Vein endothelial cell (primary cell): ENCODE measurements at places on chromosomes 12 and 14. TPM values are rescaled to one million over a fixed set of nuclear protein-coding genes. Genes with fewer than 3 reads are reported as not detected.

FAM90A1 gene
- total RNA-seq, result not detected in 2 replicates

RALGAPA1 gene
- total RNA-seq, result 29.8 and 31.7 TPM in 2 replicates

IAPP gene
- total RNA-seq, result not detected in 2 replicates

PSEN1 gene
- total RNA-seq, result 45.7 and 49.0 TPM in 2 replicates

APOLD1 gene
- total RNA-seq, result 31.8 and 46.7 TPM in 2 replicates

MUCL1 gene
- not detected in 2 replicates for total RNA-seq

FAM186B gene
- total RNA-seq, result 0.48 and 0.65 TPM in 2 replicates

CCDC177 gene
- not detected in 2 replicates for total RNA-seq

CCDC196 gene
- not detected in 2 replicates for total RNA-seq

RIMBP2 gene
- not detected in 2 replicates for total RNA-seq

PLBD2 gene
- 25.2 and 31.4 TPM in 2 replicates for total RNA-seq

TPPP2 gene
- total RNA-seq, result not detected in 2 replicates

DICER1 gene
- 42.8 and 46.3 TPM in 2 replicates for total RNA-seq

VAMP1 gene
- total RNA-seq, result 4.6 and 4.8 TPM in 2 replicates

ALDH2 gene
- 65.9 and 79.4 TPM in 2 replicates for total RNA-seq

SERPINA3 gene
- total RNA-seq, result not detected in 2 replicates

TAS2R20 gene
- 3.9 and 5.4 TPM in 2 replicates for total RNA-seq

IFNG gene
- total RNA-seq, result not detected in 2 replicates

KCNH3 gene
- under 0.01 TPM in 1 of 2 replicates, not detected in the other for total RNA-seq

OR6C65 gene
- total RNA-seq, result not detected in 2 replicates

RTN1 gene
- 0.10 and 0.33 TPM in 2 replicates for total RNA-seq

KRT81 gene
- total RNA-seq, result not detected in 2 replicates
